ENCODE measurements at places on chromosomes 3 and 15.
A peak's percentile ranks its signal among the peaks of the same experiment; 100 is the strongest.

DNA sequence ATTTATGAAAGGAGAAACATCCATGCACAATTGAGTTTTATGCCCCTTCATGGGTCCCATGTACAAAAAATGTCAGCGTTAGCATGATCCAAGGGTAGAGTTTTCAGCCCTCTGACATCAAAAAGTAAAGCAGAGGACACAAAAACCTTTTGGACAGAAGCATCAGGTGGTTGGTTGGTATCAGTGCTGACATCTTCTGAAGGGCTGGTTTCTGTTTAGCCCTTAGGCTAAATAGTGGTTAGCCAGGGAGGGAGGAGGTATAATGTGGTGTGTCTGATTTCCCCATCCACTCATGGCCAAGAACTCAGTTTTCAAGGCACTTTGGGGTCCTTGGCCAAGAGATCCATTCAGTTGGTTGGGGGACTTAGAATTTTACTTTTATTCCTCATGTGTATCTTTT is 16.5 kb downstream of the CCDC66 start:
- DNase-seq = no peak

DNA sequence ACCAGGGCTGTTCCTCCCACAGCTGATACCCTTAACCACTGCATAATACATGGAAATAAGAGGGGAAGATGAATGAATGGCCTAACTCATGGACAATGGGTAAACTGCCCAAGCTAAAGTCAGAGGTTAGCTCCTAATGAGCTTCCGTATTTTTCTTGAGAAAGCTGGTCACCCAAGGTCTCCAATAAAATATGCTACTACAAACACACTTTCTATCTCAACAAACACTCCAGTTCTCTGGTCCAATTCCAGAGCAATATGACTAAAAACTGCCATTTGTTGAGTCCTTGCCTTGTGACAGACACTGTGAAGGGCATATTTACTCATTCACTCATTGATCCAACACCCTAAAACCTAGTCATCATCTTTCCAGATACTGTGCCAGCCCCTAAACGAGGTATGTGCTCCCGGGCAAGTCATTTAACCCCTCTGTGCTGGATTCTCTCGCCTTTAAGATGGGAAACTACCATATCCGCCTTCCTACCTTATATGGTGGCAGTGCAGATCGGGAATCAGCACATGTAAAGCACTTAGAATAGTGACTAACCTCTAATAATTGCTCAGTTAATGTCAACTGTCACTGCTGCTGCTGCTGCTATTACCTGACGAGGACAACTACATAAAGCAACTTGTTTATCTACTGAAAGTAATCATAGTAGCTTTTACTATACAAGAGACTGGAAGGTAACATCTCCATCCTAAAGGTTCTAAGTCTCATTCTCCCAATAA is 89.1 kb downstream of the XXYLT1 start:
- DNase-seq = no peak

GRCh38 chr15:55937040-55937439 is 56.4 kb downstream of the NEDD4 start:
- no peak for DNase-seq

- DNase-seq = no peak
Observed at GRCh38 chr3:187465503-187465902, 97.3 kb downstream of the RTP4 start.

DNA sequence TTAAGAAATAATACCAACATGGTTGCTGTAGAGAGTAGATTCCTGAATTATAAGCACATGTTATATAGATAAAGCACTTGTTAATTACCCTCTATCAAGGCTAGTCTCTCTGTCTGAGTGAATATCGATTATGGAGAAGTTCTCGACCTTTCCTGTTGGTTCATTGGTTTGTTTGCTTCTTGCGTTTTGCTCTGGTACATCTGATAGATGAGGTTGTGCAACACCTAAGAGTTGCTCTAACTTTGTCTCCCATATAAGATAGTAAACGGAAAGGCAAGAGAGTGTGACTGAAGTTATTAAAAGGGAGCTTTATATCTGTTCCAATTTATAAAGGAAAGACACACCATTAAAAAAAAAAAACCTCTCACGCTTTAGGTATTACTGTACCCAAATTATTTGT is 69.0 kb downstream of the PYDC2 start:
- DNase-seq = no peak

DNA sequence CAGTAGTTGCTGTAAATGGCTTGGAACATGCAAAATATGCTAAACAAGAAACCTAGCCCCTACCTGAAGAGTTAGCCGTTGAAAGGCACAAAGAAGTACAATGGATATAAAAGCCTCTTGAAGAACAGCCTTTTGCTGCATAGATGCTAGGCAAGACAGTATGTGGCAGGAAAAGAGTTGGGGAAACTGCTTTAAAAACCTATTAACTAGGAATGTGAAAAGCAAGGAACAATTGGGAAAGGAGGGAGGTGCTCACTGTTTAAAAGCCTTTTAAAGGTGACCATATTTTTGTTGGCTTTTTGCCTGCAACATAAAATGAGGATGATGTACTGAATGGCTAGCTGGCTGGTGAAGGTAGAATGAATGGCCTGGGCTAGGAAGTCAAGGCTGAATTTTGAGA is 24.5 kb upstream of the SOX2 start:
- no peak for DNase-seq

GRCh38 chr3:124810970-124811369 is 76.2 kb downstream of the ITGB5 start:
- DNase-seq = no peak

DNA sequence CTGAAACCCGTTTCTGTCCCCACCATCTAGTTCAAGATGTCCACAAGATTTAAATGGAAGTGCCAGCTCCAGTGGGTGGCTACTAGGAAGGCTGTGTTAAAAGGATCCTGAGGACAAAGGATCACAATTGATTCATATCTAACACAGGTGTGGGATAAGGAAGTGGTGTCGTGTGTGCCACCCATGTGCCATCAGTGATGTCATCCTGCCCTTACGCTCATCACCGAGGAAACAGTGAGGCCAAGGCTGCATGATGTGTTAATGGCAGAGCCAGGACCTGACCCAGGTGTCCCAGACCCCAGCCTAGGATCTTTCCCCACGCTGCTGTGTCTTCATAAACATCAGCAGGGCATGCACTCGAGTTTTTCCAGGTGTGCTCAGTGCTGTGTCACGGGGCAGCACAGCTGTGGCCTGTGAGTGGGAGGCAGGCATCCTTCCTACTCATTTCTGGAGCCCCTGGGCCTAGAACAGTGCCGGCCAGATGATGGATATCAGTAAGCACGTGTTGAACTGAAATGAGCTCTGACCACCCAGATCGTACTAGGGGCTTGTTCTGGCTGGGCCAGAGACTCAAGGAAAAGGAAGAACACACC is 10.6 kb upstream of the TGM5 start:
- no peak for DNase-seq

DNA sequence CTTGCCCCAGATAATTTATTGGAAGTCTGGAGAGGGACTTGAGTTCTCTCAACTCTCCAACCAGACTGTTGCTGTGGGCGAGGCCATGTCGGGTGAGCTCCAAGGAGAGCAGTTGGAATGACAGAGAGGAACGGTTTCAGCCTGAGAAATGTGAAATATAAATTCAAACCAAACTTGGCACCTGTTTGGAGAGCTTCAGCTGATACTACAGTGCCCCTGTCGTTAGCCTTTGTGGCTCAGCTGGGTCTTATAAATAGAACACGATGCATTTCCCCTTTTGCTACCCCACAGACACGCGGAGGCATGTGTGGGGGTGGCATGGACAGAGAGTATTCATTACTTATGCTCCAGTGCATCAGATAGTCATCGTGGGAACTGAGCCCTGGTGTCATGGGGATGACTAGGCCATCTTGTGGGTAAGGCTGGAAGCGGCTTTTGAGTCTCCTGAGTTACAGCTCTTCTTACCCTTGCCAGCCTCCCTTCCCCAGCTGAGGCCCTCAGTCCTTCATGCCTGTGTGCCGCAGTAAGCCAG is 15.6 kb downstream of the SMAD3 start:
- DNase-seq = no peak

DNA sequence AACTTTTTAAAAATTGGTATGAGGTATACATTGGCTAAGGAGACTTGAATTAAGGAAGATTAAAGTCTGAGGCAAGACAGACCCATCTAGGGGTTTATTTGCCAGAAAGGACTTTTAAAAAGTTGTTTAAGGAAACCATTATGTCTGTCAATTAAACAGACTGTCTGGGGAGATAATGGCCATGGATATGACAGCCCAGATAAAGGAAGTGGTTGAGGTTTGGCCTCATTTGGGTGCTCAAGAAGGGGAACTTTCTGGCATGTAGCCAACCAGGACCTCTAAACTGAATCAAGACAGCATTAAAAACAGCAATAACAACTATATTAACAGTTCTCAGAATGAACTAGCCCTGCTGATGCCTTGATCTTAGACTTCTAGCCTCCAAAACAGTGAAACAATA is 9.9 kb upstream of the CD200R1L start:
- DNase-seq = no peak

GRCh38 chr3:58260733-58261132 is 23.1 kb downstream of the ABHD6 start:
- no peak for DNase-seq

DNA sequence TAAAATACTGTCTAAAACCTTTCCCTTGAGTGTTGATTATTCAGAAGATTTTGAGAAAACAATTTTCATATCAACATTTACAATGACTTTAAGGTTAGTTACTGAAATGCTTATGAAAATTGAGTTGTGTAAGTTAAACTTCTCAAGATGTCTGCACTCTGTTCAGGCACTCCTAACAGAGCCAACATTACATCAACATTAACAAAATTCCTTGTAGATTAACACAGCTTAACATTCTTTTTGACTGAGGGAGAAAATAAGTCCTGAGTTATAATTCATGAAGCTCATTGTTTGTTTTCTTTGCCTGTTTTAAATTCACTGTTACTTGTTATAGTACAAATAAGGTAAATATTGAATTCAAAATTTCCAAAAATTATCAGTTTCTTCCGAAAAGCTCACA is 9.0 kb downstream of the ACKR4 start:
- no peak for DNase-seq

DNA sequence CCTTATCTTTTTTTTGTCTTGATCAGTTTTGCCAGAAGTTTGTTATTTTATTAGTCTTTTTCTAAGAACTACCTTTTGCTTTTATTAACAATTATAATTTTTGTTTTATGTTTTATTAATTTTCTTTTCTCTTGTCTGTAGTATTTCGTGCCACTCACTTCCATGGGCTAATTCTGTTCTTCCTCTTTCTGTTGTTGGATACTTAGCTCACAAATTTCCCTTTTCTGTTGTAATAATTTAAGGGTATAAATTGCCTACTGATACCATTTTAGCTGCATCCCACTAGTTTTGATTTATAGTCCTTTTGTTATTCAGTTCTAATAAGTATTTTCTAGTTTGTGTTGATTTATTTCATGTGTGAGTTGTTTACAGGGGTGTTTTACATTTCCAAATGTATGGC is 48.6 kb downstream of the SNRK start:
- no peak for DNase-seq

GRCh38 chr3:16177962-16178627 is 3.6 kb downstream of the GALNT15 start:
- DNase-seq = peak; percentile 51

GRCh38 chr3:67522081-67522480 is 132.3 kb downstream of the SUCLG2 start:
- DNase-seq = no peak
